ENCODE measurements at places on chromosomes 7 and 10. TPM values are rescaled to one million over a fixed set of nuclear protein-coding genes. Genes with fewer than 3 reads are reported as not detected.

The NPY gene
- not detected for total RNA-seq

The GAD2 gene
- not detected for total RNA-seq

DNA sequence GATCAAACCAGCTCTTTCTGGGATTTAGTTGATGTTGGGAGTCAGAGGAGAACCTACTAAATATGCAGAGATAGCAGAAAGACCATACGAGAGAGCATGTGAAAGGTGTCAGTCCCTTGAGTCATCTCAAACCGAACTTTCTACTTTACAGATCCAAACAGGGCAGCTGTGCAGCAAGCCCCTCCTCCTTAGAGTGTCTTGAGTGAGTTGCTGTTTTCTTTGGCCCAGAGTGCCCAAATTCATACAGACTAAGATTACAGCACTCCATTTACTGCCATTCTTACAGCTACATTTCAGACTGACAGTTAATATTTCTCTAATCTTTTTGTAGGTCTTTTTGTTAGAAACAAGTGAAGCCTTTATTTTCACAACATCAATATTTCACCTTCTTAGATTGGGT lies 53.4 kb downstream of the NRCAM start:
- DNase-seq, result no peak

The DGKI gene
- total RNA-seq, result 7.2 TPM

Data from left cardiac atrium (tissue), 4 donors.